ENCODE measurements at places on chromosomes 11 and 22. TPM values are rescaled to one million over a fixed set of nuclear protein-coding genes. Genes with fewer than 3 reads are reported as not detected.
A peak's percentile ranks its signal among the peaks of the same experiment; 100 is the strongest.

- DNase-seq = no peak
These were observed 16.7 kb downstream of the SLCO2B1 start for GRCh38 chr11:75167617-75168016.

Gene CNTN5
- not detected for total RNA-seq

Gene RAB3IL1
- total RNA-seq = 6.8 TPM

Gene OVOL1
- total RNA-seq = not detected

DNA sequence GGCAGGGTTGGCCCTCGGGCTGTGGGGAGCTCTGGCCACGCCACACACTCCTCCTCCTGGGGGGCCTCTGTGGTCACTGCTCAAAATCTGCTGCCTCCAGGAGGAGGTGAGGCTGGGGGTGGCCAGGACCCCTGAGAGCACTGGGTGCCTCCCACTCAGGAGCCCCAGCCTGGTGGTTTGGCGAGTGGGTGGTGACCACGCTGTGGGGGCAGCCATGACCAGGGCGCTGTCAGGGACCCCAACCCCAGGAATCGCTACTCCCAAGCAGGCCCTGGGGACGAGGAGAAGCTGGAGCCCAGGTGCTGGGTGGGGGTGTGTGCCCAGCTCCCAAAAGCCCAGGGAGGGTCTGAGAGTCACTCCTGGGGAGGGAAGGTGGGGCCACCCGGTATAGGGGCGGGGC lies 30.1 kb downstream of the TSPAN4 start:
- no peak for DNase-seq

DNA sequence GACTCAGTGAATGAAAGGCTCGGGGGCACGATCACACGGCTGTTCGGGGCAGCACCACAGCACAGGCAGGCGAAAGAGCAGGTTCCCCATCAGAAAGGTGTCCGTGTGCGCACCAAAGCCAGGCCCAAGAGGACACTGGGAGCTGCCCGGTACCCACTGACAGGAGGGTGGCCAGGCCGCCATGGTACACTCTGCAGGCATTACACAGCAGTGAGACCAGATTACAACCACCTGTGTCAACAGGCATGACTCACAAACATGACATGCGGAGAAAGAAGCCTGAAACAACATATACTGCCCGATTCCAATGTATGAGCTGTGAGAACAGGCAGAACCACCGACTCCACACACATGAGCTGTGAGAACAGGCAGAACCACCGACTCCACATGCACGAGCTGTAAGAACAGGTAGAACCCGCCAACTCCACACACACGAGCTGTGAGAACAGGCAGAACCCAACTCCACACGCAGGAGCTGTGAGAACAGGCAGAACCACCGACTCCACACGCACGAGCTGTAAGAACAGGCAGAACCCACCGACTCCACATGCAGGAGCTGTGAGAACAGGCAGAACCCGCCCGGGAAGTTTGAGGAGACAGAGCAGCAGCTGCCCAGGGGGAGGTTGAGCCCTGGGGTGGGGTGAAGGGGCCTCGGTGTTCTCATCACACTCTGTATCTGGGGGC lies 32.6 kb downstream of the KIAA0930 start:
- DNase-seq = no peak

Gene PGA5
- total RNA-seq = not detected

Gene ADAMTS8
- total RNA-seq = not detected

Gene NOX4
- total RNA-seq = 4.1 TPM

- no peak for DNase-seq
These were observed 48.2 kb upstream of the CCDC134 start for GRCh38 chr22:41752011-41752970.

Gene MLC1
- not detected for total RNA-seq

Gene NLRX1
- total RNA-seq = 11.5 TPM

Gene FGF19
- total RNA-seq = 0.13 TPM

DNA sequence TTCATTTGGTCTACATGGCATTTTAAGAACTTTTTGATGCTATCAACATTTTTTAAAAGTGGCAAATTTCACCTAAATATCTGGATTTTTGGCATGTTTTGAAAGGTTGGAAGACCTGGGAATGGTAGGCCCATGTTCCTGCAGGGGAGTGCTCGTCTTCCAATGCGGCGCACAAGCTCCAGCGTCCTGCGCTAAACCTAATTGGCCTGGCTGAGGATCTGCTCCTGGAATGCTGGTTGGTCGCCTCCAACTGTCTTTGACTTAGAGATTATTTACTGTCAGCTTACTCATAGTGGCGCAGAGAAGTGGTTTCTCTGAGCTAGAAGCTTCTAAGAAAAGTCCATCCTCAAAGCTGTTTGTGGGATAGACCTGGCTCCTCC lies 626 bp upstream of the LIMK2 start:
- DNase-seq = no peak

GRCh38 chr11:20131788-20132666 lies 28.2 kb downstream of the DBX1 start:
- no peak for DNase-seq

DNA sequence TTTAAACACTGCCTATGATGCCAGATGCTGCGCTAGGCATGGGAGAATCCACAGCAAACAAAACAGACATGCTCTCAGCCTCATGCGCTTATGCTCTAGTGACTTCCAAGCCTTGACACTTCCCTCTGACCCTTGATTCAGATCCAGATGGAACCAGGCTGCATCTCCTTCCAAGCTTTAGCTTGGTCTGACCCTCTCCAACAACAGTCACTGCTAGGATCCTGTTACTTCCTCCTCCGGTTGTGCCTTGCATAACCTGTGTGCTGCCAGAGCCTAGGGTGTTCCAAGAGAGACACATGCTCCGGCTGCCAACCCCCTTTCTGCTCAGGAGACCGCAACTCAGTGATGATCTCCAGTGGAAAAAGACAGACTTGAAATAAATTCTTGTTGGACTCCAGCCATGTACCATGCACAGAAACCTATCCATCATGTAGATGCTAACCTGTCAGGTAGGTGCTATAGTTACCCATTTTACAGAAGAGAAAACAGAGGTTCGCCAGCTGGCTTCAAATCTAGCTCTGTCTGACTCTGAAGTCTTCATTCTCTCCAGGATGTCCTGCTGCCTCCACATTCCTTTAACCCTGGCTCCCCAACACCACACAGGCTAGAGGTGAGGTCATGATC lies 136.3 kb upstream of the TEAD1 start:
- DNase-seq = no peak

GRCh38 chr11:33540427-33540826 lies 160.2 kb downstream of the C11orf91 start:
- DNase-seq = no peak

Gene RIBC2
- total RNA-seq = 3.9 TPM

GRCh38 chr11:34860518-34860917 lies 55.7 kb downstream of the APIP start:
- DNase-seq = no peak

- no peak for DNase-seq
These were observed 19.8 kb upstream of the CCDC89 start for GRCh38 chr11:85705800-85706199.

- no peak for DNase-seq
These were observed 120.0 kb upstream of the C11orf58 start for GRCh38 chr11:16618431-16618830.

GRCh38 chr11:12321217-12321937 lies 56.0 kb upstream of the PARVA start:
- DNase-seq = no peak

Gene GSTT2B
- total RNA-seq = 1.2 TPM

Gene OR5AK2
- total RNA-seq = not detected

Gene FOLR2
- total RNA-seq = not detected

- DNase-seq = no peak
These were observed 8.4 kb downstream of the BLID start for GRCh38 chr11:122107566-122107965.

DNA sequence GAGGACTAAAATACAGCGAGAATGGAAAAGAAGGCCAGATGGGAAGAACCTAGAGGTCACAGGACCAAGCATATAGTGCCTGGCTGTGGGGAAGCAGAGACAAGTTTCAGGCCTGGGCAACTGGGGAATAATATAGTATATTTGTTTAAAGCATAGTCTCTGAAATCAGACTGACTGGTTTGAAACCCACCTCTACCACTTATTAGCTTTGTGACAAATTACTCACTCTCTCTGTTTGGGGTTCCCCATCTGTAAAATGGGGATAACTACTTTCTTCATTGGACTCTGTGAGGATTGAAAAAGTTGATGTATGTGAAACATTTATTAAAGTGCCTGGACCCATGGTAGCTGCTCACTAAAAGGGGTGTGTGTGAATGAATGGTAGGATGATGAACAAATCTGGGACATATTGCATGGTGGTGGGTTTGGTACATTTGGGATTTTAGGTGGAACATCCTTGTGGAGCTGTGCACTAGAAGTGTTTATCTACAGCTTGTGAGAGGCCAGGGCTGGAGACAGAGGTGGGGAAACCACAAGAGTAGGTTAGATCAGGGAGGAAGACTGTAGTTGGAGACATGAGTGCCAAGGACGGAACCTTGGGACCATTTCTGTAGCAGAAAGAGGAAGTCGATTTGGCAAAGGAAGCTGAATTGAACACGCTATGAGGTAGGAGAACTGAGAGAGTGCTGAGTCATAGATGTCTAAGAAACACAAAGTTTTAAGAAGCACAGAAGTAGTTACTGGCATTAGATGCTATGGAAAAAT lies 52.6 kb downstream of the SWAP70 start:
- DNase-seq = no peak

GRCh38 chr22:19432133-19432851 lies at the start of gene MRPL40:
Gene MRPL40 (plus strand): TSS chr22:19432545. CDS start chr22:19432555, 10 bp downstream.
- peak; percentile 96 for DNase-seq

Data from SK-MEL-5 (cell line).